ENCODE measurements at places on chromosomes 1 and 21.

DNA sequence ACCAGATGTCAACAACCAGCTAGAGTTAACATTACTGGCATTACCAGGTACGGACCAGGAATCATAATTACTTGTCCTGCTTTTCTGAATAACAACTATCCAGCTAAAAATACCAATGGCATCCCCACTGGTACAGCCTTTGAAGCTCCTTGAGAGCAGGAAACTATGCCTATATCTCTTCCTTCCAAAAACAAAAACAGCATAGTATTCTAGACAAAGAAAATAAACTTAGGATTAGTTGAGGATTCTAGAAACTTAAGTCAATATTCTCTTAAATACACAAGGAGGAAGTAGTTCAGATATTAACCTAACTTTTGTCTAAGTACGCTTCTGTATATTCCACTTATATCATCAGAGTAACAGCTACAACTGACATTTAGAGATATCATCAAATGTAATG, 3.0 kb downstream of the FUBP1 start:
- DNase-seq, result no peak

DNA sequence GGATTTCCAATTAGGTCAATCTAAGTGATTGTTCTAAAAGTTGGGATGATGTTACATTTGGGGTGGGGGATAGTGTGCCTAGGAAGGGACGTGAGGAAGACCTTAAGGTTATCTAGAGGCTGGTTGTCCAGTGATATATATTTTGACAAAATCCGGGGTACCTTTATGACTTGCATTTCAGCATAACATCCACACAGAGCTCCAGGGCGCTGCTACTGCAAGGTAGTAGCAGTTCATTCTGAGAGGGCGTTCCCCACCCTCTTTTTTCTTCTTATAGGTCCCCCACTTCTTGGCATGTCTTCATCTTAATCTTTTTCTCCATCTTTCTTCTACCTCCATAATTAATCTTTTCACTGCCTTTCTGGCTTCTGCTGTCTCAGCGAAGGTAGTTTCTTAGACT, 161.9 kb downstream of the CACNA1E start:
- DNase-seq, result no peak

- DNase-seq, result no peak
Measured at GRCh38 chr1:44315521-44315920, 39.5 kb downstream of the ERI3 start.

DNA sequence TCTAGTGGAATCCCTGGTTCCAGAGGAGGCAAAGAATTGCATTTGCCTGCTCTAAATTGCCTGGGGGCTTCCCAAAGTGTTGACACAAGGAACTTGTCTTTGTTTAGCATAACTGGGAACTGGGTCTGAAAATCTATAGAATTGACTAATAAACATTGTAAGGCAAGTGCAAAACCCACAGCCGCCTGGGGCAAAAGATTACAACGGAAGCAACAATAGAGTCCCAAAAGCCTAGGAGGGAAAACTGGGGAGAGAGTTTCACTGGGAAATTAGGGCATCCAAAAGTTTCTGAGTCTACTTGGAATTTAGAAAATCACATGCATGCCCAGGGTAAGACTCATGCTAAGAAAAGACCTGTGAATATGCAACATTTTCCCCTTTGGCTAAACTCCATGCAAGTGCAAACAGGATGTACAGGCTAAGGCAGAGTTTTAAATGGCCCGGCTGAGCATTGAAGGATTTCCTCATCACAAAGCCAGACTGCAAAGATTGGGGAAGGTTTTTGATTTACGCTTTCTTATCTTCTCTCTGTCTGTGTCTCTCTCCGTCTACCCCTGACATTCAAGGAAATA, 725.3 kb upstream of the NCAM2 start:
- no peak for DNase-seq

DNA sequence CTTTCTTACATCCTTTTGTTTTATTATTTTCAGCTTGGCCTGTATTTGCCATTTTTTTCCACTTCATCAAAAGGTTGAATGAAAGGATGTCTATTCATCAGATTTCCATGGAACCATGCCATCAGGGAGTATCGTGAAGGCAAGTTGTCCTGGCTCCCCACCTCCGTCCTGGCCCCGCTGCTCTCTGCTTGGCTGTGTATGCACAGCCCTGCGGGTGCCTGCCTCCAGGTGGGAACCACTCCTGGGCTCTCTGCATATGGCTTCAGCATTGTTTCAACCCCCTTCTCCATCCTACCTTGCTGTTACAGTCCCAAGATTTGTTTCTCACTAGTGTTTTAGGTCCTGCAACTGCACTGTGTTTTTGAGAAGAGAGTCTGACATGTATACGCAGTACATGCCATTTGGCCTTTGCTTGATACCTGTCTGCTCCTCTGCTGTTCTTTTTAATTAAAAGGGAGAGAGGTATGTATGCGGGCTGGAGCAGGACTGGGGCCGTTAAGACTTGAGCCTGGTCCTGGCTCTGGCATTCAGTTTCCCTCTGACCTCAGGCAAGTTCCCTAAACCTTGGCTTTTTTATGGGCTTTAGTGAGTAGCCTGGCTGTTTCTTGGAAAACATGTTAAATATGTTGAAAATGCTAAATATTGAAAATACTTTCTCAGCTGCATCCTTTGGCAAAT, 69.9 kb upstream of the GCLM start:
- no peak for DNase-seq

GRCh38 chr1:18452550-18452949, 28.2 kb upstream of the KLHDC7A start:
- no peak for DNase-seq

DNA sequence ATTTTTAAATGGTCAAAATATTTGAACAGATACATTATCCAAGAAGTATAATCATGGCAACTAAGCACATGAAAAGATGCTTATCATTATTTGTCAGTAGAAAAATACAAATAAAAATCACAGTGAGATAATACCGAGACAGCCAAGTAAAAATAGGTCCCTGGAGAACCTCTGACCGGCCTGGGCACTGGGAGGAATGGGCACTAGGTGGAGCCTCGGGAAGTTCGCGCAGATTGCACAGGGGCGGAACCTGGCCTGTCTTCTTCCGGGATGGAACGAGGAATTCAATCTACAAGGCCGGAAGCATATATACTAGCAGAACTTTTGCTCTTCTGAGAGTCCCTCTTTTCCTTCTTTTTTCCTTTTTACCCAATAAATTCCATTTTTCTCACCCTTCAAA, 148.5 kb upstream of the CHRM3 start:
- DNase-seq, result no peak

DNA sequence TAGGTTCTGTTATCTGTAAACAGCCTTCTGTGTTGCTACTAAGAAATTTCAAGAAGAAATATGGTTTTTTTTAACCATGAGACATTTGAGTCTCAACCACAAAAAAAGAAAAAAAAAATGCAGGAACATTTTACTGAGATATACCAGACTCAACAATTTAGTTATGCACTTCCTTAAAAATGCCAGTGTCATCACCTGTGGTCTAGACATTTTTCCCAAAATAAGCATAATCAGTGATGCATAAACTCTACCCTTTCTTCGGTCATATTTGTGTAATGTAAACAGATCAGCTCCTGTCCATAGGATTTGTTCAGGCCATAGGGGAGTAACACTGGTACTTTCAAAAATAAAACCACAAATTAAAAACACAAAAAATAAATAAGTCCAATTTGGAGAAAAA, 122.6 kb upstream of the TNFSF4 start:
- no peak for DNase-seq

- no peak for DNase-seq
Measured at GRCh38 chr1:27074175-27074780, 61.6 kb upstream of the TENT5B start.

DNA sequence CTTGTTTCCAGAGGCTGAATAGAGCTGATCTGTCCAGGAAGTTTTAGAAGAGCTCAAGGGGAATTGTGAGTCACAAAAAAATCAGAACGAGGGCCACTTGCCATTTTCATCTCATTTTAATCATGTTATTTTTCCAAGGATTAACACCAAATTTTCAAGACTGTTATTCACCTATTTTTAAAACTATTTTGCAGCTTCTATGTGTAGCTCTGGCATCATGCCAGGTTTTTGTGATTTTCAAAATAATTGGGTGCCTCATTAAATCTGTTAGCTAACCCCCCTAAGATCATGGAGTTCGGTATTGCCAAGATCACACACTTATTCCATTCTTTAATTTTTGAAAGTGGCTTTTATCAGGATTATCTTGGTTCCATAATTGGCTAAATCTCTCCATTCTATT, 90.9 kb downstream of the RGS7 start:
- DNase-seq, result no peak

- no peak for DNase-seq
Measured at GRCh38 chr1:52585474-52585873, 16.7 kb upstream of the GPX7 start.

DNA sequence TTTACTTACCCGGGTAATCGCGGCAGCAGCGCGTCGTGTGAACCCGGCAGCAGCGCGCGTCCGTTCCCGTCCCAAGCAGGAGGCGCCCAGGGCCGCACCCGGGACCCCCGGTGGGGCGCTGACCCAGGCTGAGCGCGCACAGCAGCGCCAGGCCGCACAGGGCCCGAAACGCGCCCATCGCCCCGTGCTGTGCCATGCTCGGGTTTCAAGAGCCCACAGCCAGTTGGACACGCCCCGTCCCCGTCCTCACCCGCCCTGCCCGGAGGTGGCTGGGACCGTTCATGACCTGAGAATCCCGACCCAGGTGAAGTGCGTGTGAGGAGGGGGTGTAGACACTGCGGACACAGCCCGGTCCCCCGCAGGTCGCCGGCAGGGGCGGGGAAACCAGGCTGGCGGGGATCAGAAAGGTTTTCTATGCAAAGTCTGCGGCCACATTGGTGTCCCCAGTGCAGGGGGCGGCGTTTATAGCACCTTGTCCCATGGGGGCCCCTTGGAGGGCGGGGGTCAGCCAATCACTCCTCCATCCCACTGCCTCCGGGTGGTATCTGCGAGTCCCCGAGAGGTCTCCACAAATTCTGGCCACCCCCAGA, at the start of gene TNFRSF18:
TNFRSF18 (minus strand) TSS at position 217 of the 590 bp plus-strand sequence; CDS start at position 196, 21 bp downstream.
- DNase-seq, result no peak

- DNase-seq, result no peak
Measured at GRCh38 chr21:25350056-25350455, 257.2 kb downstream of the MRPL39 start.

- DNase-seq, result no peak
Measured at GRCh38 chr1:20082772-20083171, 12.8 kb downstream of the PLA2G5 start.

DNA sequence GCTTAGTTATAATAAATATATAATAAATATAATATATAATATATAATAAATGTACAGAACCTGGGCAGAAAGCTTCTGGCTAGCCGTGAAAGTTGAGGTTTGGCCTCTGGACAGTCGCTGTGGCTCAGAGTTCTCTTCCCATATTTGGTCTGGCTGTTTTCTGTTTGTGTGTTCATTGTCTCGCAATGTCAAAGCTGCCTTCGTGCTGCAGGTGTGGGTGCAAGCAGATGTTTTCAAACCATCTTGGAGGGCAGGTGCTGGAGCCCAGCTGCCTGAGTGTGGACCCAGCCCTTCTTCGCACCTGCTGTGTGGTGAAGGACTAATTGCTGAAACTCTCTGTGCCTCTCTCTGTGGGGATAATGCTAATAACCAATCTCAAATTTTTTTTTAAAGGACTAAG, 3.6 kb upstream of the CSTB start:
- DNase-seq, result no peak

DNA sequence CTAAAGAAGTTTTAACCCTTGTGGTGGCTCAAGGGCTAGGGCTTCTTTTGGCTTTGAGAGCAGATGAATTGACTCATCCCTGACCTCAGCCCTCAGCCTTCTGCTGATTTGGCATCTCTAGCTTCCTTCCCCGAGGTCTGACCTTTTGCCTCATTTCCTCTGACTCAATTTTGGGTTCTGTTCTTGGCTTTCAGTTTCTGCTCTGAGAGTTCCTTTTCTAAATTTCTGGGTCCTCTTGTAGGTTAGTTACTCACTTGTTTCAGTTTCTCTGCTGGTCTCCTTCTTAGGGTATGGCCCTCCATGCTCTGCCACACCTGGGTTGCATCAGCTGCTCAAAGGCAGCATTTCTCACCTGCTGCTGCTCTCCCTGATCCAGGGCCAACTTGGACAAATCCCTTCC, 19.4 kb downstream of the PDE4B start:
- no peak for DNase-seq

- no peak for DNase-seq
Measured at GRCh38 chr1:181100934-181101333, 12.4 kb downstream of the IER5 start.

DNA sequence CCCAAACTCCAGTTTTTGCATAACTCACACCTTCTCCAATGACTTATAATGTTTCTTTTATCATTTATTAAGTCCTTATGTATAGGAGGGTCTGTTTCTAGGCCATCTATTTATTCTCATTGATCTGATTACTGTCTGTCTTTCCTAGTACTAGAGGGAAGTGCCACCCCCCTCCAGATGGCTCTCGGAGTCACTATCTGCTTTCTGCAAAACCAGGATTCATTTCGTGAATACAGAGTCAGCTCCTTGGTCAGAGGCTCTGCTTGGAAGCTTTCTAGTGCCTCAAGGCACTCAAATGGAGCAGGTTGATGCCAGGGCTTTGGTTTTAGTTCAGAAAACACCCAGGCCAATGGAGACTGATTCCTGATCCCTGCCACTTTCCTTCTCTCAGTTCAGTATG, 102.3 kb upstream of the CD34 start:
- no peak for DNase-seq

GRCh38 chr1:154342836-154343472, 17.6 kb downstream of the ATP8B2 start:
- peak; percentile 58 for DNase-seq

- no peak for DNase-seq
Measured at GRCh38 chr1:99669821-99670220, 23.9 kb downstream of the PALMD start.

GRCh38 chr1:20192364-20192763, 6.0 kb upstream of the PLA2G2C start:
- DNase-seq, result no peak

GRCh38 chr1:6770751-6771440, 14.4 kb upstream of the CAMTA1 start:
- no peak for DNase-seq

DNA sequence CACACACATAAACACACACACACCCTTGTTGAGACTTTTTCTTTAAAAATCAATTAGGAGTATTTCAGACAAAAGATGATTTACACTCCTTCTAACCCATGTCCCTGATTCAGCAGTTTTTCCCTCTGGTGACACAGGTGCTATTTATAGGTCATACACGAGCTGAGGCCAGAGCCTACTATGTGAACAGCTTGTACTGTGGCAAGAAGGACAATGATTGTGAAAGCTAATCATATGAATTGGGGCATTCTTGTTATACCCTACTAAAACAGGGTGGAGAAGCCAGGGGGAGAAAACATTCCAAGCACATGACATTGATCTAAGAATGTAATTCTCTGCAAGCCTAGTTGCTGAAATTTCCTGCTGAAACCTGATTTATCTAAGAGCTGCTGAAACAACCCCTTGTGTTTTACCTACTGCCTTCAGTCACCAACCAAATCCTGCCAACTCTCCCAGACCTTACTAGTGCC, 60.3 kb downstream of the XCL1 start:
- DNase-seq, result no peak

DNA sequence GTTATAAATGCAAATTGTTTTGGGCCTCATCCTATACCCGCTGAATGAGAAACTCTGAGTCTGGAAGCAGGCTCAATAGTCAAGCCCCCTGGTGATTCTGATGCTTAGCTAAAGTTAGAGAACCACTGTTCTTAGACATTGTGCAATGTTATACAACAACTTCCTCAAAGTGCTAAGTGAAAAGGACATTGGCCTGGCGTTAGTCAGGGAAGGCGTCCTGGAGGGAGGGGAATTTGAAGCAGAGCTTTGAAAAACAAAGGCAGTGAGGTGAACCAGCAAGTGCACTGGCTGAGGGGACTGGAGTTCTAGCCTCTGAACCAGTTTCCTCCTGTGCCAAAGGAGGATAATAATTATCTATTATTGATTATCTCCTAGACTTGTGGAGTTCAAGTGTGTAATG, 5.1 kb downstream of the CD1D start:
- no peak for DNase-seq

- DNase-seq, result no peak
Measured at GRCh38 chr1:40409467-40409866, 35.9 kb downstream of the SMAP2 start.

Measured in stimulated activated CD8-positive, alpha-beta memory T cell treated with anti-CD3 and anti-CD28 coated beads, Interleukin-7, amount 100 ng/mL, for 1 hour (primary cell).